ENCODE measurements at places on chromosomes 1 and 21.

- no peak for DNase-seq
These were observed 92.2 kb downstream of the DYRK1A start for GRCh38 chr21:37458669-37459276.

DNA sequence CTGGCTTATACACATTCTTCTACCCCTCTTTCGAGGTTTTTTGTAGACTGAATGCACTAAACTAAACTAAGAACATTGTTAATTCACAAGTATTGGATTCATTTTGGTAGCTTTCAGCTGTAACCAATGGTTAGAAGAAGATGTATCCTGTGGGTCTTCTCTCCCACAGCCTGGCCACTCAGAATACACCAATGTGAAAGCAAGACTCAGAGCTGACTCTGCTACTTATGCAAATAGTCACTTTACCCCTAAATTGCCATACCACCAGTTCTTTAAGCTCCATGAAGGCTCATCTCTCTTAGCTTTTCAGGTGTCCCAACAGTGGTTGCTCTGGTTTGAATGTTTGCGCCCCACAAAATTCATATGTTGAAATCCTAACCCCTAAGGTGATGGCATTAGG lies 60.1 kb downstream of the RGS13 start:
- no peak for DNase-seq

DNA sequence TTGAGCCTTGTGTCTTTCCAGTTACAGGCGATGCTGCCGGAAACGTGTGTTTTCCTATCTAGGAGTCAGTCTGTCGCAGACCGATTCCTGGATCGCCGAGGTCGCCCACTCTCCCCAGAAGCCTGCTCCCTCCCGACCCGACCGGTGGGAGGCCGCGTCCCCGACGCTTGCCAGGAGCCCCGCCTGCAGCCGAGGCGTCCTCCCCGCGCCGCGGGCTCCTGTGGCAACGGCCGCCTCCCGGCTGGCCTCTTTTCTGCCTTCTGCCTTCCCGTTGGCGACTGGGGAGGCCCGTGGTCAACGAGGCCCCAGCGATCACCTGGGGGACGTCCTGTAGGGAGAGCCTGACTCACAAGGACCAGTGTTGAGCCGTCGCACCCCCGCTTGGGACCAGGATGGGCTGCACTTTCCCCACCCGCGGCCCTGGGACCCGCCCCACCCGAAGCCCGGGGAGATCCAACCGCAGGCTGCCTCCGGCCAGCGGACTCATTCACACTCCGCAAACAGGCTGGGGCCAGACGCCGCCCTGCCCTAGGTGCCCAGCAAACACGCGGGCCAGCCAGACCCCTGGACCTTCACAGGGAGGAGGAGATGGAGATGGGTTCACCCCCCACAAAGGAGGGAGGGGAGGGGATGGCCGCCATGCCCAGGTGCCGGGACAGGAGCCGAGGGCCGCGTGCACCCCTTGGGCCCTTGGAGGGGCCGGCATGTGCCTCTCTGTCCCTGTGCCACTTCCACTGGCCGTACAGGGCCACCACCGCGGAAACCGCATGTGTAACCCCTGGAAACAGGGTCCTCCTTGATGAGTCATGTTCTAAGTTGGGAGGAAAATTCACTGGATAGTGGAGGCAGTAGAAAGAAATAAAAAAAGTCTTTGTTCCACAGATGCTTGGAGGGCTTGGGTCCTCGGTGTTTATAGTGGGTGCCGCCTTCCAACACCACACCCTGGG lies 7.2 kb upstream of the COL6A1 start:
- DNase-seq: peak; percentile 53

- DNase-seq: no peak
These were observed 1.2 kb downstream of the TNFRSF8 start for GRCh38 chr1:12064073-12064969.

- DNase-seq: no peak
These were observed 69.7 kb upstream of the ADAM30 start for GRCh38 chr1:119966020-119966419.

- DNase-seq: no peak
These were observed 12.7 kb downstream of the KYAT3 start for GRCh38 chr1:88979749-88980116.

GRCh38 chr1:162145966-162146696 lies 76.6 kb downstream of the NOS1AP start:
- no peak for DNase-seq

Data from NB4 (cell line).